ENCODE measurements at places on chromosomes 5 and 9.

DNA sequence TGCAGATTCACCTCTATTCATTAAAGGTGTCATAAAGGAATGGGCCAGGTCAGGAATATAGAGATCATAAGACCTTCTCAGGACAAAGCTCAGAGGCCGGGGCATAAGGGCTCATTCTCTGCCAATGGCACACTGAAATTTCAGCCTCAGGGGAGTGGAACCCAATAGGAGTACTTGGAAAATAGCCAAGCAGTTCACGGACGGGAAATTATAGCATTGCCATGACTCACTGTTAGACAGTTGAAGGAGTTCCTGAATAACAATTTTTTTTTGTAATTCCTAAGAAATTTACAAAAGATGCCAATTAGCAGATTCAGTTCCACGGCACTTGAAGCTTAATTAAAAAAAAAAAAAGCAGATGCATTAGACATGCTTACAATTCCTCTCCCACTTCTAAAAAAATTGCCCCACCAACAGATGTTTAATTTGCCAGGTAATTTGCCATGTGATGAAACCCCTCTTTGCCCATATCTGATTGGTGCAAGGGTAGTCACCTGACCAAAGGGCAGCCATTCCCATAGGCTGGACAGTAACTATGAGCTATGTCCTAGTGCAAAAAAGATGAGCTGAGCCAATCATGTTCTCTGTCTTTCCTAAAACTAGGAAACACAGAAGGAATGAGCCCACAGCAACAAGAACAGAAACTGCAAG, 58.6 kb downstream of the PTCD2 start:
- peak; percentile 42 for DNase-seq

DNA sequence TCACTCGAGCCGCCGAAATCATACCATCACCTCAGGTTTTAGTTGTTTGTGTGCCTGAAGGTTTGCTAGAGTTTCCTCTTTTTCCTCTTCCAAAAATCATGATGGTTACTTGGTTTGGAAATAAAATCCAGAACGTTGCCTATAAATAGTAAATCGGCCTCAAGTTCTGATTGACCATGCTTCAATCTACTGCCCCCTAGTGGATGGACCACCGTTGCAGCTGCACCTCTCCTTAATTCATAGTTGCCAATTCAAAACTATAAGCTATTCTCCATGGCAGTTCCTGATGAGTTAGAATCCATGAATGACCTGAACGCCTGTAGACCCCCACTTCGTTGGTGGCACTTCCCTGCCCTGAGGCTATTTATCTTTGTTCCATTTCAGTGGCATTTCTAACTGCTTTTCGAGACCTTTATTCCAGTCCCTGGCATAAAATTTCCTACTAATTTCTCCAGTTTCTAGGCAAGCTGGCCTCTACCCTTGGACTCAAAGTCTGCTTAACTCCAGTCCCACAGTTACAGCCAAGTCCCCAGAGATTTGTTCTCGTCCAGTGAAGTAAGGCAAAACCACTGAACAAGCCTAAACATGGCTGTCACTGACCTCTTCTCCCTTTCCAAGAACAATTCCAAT, 422.6 kb downstream of the EFNA5 start:
- DNase-seq, result peak; percentile 80

DNA sequence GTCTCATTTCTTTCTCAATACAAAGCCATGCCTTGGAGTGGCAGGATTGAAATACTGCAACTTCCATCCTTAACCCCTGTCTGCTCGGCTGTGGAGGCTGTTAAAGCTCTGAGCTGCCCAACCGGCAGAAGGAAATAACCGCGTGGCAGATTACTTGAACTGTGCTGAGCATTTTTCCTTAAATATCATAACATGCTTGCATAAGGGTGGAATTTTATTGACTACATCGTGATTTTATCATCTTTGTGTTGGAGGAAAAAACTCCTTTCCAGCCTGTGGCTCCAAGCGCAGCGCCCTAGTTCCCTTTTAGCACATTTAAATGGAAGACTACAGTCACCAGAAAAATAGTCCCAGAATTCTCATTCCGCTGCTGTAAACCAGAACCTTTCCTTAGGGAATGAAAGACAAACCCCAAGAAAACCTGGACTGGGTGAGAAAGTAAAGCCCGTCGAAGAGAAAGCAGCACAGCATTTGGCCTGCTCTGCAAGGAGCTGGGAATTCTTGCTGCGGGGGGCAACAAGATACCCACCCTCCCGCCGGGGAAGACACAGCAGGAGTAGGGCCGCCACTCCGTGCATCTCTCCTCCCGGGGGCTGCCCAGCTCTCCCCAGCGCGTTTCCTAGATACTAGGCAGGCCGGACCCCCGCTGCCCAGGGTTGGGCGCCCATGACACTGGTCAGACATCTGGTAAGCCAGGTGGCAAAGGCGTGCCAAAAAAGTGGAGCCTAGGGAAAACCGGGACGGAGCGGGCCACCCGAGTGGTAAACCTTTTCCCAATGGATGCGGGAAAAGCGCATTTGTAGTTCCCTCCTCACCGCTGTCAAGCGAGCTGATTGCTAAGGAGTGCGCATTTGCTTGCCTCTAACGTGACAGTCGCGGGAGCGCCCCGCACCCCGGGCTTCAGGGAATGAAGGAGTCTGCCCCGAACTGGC, 1.3 kb downstream of the SHC3 start:
- peak; percentile 31 for DNase-seq

DNA sequence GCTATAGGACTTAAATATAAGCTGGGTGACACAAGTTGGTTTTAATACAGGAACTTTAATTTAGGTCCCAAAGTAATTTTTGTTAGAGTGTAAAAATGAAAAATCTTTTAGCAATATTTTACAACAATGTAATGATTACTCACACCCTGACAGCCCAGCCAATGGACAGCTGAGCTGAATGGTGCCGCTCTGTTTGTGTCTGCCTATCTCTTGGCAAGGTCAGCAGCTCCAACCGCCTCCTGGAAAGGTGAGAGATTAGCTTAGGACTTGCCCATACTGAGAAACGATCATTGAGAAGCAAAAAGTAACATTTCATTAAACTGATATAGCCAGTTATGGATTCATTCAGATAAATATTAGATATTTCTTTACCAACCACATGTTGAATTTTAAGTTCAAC, 463.6 kb upstream of the CD180 start:
- DNase-seq, result no peak

GRCh38 chr5:61866930-61867329, 439.1 kb upstream of the KIF2A start:
- DNase-seq, result no peak

- no peak for DNase-seq
These were observed 637 bp downstream of the CBY3 start for GRCh38 chr5:179680014-179680779.

DNA sequence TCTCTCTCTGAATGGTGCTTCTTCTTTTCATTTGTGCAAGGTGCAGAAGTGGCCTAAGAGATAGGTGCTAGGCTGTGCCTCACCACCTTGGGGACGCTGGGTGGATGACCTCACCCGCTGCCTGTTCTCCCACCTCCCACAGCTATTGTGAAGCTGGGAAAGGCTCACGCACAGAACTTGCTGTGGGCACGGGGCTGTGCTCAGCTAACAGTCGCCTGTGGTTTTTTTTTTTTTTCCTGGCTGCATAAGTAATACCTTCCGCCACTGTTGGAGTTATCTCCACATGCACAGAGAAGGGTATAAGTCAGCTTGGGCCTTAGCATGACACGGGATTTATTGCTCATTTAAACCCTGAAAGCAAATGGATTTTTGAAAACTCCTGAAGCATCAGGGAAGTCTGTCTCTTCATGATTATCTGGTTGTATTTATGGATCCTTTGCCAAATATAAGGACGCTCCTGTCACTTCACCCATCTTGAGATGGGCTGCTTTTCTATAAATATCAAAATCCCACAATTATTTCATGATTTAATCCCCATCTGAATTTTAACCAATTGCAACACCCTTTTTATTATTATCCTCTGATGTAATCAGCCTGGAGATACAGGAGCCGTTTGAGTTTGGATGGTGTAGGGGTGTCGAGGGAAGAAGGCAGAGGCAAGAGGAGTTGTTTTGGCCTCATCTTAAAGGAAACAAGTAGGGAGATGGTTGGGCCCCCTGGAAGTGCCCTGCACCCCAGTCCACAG, 9.0 kb downstream of the DBH start:
- DNase-seq, result no peak

GRCh38 chr9:99054581-99054980, 50.3 kb upstream of the TGFBR1 start:
- DNase-seq, result no peak

DNA sequence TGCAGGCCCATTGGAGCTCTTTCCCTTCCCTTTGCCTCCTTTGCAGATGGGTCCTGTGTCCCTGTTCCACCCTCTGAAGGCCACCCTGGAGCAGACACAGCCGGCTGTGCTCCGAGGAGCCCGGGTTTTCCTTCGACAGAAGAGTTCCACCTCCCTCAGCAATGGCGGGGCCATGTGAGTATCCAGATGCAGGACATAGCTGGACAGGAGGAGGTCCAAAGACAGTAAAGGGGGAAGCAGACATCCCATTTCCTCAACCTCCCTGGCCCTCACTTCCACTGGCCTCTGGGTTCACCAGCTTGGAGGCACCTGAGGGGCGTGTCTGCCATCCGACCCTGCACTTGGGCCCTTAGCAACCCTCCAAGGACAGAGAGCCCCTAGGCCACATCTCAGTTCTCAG, 237.9 kb downstream of the CACNA1B start:
- no peak for DNase-seq

- no peak for DNase-seq
These were observed 22.1 kb upstream of the FCN1 start for GRCh38 chr9:134939836-134940235.

DNA sequence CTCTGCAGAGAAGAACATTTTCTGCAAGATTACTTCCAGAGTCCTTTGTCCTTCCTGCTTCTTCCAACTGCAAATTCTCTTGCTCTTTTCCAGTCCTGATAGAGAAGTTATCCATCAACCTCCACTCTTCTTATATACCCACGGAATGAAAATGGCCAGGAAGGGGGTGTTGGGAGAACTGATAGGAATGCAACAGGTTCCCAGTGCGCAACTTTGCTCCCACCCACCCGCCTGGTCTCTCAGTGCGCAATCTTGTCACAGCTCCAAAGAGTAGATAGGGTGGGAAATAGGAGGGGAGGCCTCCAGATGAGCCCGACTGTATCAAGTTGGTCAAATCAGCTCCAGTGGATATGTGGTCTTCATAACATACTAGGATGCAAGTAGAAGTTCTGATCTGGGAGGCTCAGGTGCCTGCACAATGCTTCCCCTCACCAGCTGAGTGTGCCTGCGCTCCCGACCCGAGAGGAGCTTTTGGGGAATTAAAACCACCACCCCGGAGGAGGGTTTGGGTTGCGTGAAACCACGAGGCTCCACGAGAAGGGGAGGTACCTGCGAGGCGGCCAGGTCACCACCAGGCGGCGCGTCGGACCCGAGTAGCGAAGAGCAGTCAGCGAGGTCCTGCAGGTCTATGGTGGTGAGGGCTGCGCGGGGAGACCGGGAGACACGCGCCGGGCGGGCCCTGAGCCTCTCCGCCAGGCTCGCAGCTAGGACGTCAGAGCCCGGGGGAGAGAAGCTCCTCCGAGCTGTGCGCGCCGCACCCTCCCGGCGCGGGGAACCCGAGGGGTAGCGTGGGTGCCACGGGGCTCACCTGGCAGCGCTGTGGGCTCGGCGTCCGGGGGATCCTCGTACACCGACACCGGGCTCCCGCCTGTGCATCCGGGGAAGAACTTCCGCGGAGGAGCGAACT, 835 bp downstream of the MCIDAS start:
- peak; percentile 95 for DNase-seq

DNA sequence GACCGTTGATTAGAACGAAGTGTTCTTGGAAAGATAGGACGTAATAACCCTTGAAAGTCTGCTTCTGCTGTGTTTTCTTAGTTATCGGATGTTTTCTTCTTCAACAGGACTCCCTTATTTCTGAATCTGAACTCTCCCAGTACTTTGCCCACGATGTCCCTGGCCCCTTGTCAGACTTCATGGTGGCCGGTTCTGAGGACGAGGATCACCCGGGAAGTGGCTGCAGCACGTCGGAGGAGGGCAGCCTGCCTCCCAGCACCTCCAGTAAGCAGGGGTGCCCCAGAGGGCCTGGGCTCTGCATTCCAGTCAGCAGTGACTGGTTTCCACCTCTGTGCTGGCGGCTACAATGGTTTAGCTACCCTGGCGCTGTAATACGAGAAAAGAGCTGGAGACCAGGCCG, 102.1 kb downstream of the GOLPH3 start:
- no peak for DNase-seq

GRCh38 chr5:141855265-141856036, 22.8 kb downstream of the PCDH1 start:
- no peak for DNase-seq

DNA sequence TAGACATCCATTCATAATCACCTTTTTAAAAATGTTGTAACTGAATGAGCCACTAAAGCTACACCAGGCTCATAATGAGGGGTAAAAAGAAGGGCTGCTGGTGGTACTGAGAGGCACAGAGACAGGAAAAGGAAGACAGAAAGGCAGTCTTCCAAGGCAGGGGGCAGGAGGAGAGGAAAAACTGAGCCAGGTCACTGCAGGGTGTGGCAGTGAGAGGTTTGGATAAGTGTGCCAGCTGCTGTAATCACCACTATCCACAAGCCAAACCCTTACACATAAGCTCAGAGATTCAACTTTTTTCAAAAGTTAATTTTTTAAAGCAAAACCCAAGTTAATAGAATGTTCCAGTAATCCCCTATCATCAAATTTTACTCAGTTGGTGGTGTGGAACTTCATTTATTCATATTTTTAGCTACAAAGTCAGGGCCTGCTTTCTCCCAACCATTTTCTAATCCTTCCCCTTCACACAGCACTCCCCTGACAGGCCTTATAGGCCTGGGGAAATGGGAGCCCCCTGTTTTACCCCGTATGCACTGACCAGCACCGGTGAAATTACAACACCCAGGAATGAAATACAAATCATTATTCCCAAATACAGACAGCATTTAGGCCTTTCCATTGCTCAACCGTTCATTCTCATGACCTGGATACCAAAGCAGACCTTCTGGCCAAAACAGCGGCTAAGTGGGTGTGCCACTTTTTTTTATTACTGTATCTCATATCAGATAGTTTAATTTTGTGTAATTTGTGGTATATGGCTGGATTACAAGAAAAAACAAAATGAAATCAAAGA, 76.3 kb downstream of the EFNA5 start:
- no peak for DNase-seq

- no peak for DNase-seq
These were observed 32.4 kb downstream of the FYB1 start for GRCh38 chr5:39186722-39187539.

DNA sequence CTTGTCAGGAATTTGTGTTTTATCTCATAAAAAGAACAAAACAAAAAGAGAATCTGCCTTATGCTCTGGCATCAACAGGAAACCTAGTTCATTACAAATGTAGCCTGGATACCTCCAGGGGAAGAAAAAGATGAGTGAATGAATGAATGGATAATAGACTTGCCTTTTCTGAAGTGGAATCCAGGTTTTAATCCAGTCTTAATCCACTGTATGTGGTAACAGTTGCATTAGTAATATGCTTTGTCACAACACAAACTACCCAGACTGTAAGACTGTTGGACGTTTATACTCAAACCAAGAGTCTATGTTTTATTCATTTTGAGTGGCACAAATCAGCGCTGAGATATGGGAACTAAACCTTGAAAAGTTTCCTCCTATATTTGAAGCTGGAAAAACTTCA, 32.1 kb upstream of the MAP3K1 start:
- no peak for DNase-seq
